Activated CD8-positive, alpha-beta memory T cell treated with anti-CD3 and anti-CD28 coated beads for 1 hour (primary cell): ENCODE measurements at places on chromosomes 5 and 9.

DNA sequence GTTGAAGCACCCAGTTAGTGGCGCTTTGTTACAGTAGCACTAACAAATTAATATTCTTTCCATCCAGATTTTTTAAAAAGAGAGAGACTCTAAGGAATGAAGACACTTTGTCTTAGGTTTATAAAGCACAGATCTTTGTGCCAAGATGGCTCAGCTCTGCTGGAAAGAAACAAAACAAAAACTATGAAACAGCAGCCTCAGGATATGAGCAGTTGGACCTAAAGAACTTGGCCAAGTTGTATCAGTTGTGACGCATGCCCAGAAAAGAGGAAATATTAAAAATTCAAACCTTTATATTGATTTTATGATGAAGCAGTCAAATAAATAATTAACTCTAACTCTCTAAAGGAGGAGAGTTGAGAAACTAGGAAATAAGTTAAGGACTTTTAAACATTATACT, 427.2 kb downstream of the SPOCK1 start:
- no peak for DNase-seq

DNA sequence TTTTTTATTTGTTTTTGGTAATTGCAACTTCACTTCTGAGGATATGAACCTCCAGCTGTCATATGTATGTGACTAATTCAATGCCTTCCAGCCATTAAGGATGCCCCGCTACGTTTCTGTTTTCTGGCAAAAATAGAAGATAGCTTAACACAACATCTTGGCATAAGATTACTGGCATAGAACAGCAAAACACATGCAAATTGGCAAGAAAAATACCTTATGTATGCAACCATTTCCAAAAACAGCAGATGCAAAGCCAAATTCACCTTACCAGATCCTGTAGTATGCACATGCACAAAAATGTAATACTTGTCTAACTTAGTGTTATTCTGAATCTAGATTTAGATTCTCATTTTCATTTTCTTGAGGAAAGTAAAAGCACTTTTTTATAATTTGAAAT, 461.1 kb upstream of the CYLC2 start:
- no peak for DNase-seq

- no peak for DNase-seq
These were observed 458.7 kb downstream of the EBF1 start for GRCh38 chr5:158641016-158641415.

DNA sequence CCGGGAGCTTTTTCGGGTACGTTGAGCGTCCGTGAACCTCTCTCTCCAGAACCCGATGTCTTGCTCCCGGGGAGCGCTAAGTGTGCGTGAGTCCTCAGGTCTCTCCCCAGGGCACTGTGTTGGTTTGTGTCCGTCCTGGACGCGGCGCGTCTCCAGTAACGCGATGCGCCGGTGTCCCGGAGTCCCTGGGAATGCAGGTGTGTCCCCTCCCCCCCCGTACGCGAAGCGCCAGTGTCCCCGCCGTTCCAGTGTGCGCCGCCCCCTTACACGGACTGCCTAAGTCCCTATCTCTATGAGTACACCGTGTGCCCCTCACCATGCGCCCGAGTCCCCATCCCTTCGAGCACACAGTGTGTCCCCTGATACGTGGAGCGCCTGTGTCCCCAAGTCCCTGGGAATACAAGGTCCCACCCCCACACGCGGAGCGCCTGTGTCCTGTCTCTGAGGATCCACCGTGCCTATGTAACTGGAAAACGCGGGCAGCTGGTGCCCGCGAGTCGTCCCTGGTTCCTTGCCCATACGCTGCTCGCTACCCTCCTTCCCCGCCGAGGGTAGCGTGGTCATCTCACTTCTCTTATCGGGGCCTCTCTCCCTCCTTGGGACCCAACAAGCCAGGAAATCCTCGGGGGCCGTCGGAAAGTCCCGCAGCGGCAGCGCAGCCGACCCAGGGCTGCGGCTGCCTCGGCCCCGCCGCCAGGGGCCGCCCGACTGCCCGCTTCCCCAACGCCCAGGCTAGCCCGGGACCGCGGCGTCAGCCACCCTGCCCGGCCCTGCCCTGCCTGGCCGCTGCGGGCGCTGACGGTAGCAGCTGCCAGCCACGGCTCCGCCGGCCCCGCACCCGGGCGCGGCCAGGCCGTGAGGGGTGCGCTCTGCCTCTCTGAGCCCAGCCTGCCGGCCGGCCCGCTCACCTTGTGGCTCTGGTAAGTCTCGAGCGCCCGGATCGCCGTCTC, 709 bp downstream of the ELL2 start:
- DNase-seq, result peak; percentile 49

DNA sequence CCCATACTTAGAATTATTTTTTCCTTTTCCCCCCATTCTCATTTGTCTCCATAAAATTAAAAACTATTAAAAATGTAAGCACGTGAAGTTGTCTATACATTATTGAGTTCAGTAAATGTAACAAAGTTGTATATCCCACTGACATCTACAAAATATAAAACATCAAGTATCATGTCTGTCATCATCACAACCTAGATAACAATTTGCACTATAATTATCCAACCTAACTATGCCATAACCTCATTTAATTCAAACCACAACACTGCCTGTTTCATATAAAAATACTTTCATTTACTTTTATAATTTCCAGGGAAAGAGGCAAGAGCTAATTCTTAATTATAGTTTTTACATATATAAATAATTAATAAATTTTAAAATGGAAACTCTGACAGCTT, 9.1 kb downstream of the EFNA5 start:
- no peak for DNase-seq

GRCh38 chr9:1453636-1454035, 403.5 kb downstream of the DMRT2 start:
- no peak for DNase-seq

DNA sequence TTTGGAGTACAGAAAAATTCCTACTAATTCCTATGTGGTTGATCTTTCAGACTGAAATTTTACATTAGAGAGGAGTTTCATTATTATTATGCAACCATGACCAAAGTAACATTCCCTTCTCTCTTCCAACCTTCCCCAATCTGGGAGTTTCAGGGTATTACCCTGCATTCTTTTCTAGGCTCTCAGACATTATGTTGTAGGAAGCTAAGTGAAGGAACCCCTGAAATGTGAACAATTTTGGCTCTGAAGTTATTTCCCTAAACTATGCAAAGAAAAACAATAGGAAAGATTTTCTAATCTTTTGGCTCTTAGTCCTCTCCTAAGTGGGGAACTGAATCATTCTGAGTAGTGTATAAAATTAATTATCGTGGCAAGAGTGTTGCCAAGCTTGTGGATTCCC, 63.3 kb upstream of the ZFAND5 start:
- DNase-seq, result no peak

GRCh38 chr9:101711330-101711941, 27.0 kb downstream of the GRIN3A start:
- no peak for DNase-seq
